CD8-positive, alpha-beta memory T cell (primary cell): ENCODE measurements at places on chromosomes 1 and 21.
A peak's percentile ranks its signal among the peaks of the same experiment; 100 is the strongest.

- no peaks in the 10 kb centered on the region for H3K27me3 ChIP-seq
- no peaks in the 10 kb centered on the region for H3K36me3 ChIP-seq
- H3K4me3 ChIP-seq, result no peak overlapping the region
- no peak overlapping the region for H3K27ac ChIP-seq
Observed at GRCh38 chr1:161707503-161707902, 474 bp downstream of the FCRLA start.

DNA sequence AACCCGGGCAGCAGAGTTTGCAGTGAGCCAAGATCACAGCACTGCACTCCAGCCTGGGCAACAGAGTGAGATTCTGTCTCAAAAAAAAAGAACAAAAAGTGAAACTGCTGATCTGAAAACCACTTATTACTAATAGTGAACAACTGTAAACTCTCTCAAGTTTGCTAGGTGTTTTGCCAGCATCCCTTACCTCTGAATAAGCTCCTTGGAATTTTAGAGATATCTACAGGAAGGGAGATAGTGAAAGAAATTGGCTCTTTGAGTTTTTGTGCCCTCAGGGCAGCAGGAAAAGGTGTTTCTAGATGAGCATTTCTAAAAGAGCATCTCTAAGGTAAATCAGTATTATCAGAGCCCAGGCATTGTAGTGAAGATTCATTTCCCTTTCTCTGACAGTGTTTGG lies 27.1 kb downstream of the PARK7 start:
- no peak overlapping the region for H3K27ac ChIP-seq
- H3K27me3 ChIP-seq, result no peaks in the 10 kb centered on the region
- H3K4me3 ChIP-seq, result no peak overlapping the region
- peaks cover 30% of the 10 kb centered on the region for H3K36me3 ChIP-seq
- no peak for DNase-seq

DNA sequence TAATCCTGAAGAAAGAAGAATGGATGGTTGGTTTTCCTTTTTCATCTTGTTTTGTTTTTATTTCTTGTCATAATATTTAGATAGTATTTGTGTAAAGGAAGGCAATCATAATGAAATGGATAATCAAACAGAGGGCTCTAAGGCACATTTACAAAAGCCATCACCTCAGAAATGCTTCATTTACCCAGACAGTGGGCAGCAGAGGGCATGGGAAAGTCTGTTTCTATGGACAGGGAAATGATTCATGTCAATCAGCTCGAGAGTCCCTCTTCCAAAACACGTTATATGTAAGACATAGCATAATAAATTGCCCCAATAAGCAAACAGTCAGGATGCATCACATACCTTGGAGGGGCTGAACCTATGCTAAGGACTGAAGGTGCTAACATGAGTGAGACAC lies 426.1 kb downstream of the PLPP3 start:
- H3K27ac ChIP-seq, result no peak overlapping the region
- no peak for DNase-seq
- H3K4me3 ChIP-seq, result no peak overlapping the region
- H3K4me1 ChIP-seq, result no peaks in the 10 kb centered on the region

DNA sequence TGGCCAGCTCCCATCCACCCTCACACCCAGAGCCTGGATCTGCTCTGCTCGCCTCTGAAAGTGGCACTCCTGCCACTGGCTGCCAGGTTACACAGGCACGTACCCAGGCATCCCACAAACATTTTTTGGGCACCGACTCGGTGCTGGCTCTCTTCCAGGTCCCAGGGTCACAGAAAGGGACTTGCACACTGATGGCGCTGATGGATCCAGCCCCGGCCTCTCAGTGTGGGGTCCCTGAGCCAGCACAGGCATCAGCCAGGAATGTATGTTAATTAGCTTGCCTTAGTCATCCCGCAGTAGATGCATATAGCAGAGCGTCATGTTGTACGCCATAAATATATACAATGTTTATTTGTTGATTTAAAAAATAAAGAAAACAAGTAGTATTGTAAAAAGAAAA lies 537.2 kb downstream of the NPHP4 start:
- no peak for DNase-seq
- no peaks in the 10 kb centered on the region for H3K27me3 ChIP-seq
- H3K27ac ChIP-seq, result no peak overlapping the region
- no peaks in the 10 kb centered on the region for H3K36me3 ChIP-seq
- H3K4me1 ChIP-seq, result no peaks in the 10 kb centered on the region
- H3K4me3 ChIP-seq, result no peak overlapping the region

- H3K27me3 ChIP-seq, result no peaks in the 10 kb centered on the region
- H3K4me1 ChIP-seq, result no peaks in the 10 kb centered on the region
- H3K4me3 ChIP-seq, result no peak overlapping the region
- H3K36me3 ChIP-seq, result no peaks in the 10 kb centered on the region
- H3K27ac ChIP-seq, result no peak overlapping the region
Observed at GRCh38 chr1:200556002-200556401, 64.5 kb downstream of the KIF14 start.

GRCh38 chr1:18329469-18330253 lies 151.1 kb upstream of the KLHDC7A start:
- no peaks in the 10 kb centered on the region for H3K27me3 ChIP-seq
- DNase-seq, result no peak
- H3K36me3 ChIP-seq, result no peaks in the 10 kb centered on the region
- no peak overlapping the region for H3K4me3 ChIP-seq
- H3K4me1 ChIP-seq, result no peaks in the 10 kb centered on the region
- no peak overlapping the region for H3K27ac ChIP-seq

DNA sequence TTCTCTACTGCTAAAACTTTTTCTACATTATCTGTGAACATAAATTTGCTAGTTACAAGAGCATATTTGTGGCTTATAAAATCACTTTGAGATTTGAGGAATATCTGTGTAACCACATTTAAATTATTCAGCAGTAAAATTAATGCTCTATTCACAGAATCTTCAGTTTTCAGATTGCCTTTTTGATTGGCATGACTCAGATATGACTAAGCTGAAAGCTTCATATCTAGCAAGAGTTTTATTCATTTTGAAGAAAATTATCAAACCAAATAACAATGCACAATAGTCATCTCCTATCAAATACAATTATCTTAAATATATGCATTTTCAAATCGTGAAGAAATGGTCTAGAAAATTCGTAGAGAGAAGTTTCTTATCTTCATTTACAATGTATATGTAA lies 1498.2 kb upstream of the B3GALT2 start:
- H3K4me1 ChIP-seq, result no peaks in the 10 kb centered on the region
- H3K27ac ChIP-seq, result no peak overlapping the region
- no peak for DNase-seq
- H3K27me3 ChIP-seq, result no peaks in the 10 kb centered on the region
- H3K36me3 ChIP-seq, result no peaks in the 10 kb centered on the region
- no peak overlapping the region for H3K4me3 ChIP-seq

DNA sequence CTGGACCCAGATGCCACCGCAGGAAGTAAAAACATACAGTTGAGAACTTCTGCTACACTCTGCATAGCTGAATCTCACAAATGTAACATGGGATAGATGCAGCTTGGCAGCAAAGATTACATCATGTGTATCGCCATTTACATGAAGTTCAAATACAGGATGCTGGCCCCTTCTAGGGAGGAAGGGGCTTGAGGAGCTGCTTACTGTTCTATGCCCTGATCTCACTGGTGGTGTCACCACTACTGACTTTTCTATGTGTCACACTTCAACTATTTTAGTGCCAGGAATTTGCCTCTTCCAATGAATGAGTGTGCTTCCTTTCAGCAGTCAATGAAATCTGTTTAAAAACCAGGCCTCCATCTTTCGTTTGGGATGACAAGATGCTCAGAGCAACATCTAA lies 31.1 kb downstream of the MRAP start:
- no peaks in the 10 kb centered on the region for H3K27me3 ChIP-seq
- H3K36me3 ChIP-seq, result peaks cover 28% of the 10 kb centered on the region
- H3K4me3 ChIP-seq, result no peak overlapping the region
- DNase-seq, result no peak
- H3K27ac ChIP-seq, result no peak overlapping the region

- no peaks in the 10 kb centered on the region for H3K36me3 ChIP-seq
- H3K4me3 ChIP-seq, result peak overlapping the region; percentile 65
- no peak for DNase-seq
- peaks cover 9% of the 10 kb centered on the region for H3K4me1 ChIP-seq
- H3K27me3 ChIP-seq, result peaks cover 21% of the 10 kb centered on the region
- peak overlapping the region; percentile 33 for H3K27ac ChIP-seq
Observed at GRCh38 chr1:197902131-197902453, 338 bp upstream of the C1orf53 start.

- no peaks in the 10 kb centered on the region for H3K4me1 ChIP-seq
- DNase-seq, result no peak
- no peaks in the 10 kb centered on the region for H3K27me3 ChIP-seq
- H3K27ac ChIP-seq, result no peak overlapping the region
Observed at GRCh38 chr1:204084247-204084772, 11.4 kb downstream of the SOX13 start.

DNA sequence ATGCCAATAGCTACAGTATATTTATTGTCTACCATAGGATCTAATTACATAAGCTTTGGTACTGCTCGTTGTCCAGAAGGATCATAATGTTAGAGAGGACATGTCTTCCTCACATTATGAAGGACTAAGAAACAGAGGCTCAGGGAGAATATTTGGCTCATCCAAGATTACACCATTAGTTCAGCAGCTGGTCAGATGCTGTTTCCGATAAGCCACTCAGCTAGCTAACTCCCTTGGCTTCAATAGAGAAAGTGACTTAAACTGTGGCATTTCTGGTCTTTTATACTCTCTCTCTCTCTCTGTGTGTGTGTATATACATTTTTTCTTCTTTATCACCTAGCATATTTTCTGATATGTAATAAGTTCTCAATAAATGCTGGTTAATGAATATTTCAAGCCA lies 70.4 kb downstream of the DDR2 start:
- H3K27me3 ChIP-seq, result no peaks in the 10 kb centered on the region
- no peak overlapping the region for H3K4me3 ChIP-seq
- H3K36me3 ChIP-seq, result no peaks in the 10 kb centered on the region
- DNase-seq, result no peak
- H3K27ac ChIP-seq, result no peak overlapping the region

DNA sequence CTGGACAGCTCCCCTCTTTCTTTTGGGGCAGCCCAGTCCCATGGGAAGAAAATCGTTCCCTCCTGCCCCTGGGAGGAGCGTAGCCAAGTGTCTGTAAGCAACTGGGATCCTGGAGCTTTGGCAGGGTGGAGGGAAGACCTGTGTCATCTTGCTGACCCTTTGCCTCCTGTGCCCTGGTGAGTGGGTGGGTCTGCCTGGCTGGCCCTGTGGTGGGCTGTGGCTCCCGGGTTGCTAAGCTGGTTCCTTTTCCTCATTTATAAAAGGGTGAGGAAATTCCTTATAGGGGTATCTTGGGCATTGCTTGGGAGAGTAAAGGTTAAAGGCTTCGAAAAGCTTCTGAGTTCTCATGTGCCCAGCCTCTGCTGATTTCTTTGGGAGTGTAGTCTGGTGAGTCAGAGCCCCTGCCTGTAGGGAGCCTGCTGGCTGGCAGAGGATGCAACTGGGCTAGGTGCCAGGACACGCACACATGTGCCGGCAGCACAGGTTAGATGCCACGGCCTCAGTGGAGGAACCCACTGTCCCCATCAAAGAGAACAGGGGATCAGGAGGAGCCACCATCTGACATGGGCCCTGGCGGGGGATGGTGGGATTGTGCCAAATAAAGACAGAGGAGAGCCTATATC lies 85.2 kb downstream of the ARHGEF10L start:
- H3K4me1 ChIP-seq, result no peaks in the 10 kb centered on the region
- no peak for DNase-seq
- H3K27ac ChIP-seq, result no peak overlapping the region
- no peaks in the 10 kb centered on the region for H3K36me3 ChIP-seq

- H3K27me3 ChIP-seq, result no peaks in the 10 kb centered on the region
- no peak overlapping the region for H3K27ac ChIP-seq
- no peaks in the 10 kb centered on the region for H3K4me1 ChIP-seq
- no peaks in the 10 kb centered on the region for H3K36me3 ChIP-seq
- no peak overlapping the region for H3K4me3 ChIP-seq
Observed at GRCh38 chr1:234120327-234120944, 216.0 kb downstream of the SLC35F3 start.

DNA sequence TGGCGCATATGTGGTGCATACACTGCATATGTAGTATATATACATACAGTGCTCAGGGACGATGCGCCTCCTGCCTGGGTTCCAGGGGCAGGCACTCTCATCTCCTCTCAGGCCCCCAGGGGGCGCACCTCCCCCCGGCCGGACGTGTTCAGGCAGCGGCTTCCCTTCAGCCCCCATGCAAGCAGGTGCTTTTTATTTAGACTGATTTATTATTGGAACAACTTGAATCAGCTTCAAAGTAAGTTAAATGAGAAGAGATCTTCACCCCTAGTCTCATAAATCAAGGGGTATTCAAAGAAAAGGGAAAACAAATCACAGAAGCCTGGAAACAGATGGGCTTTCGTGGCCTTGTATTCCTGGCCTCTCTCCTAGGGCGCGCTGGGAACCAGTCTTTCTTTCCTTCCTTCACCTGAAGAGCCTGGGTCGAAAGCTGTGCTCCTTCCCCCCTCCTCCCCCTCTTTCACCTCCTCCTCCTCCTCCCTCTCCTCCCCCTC lies 64.6 kb downstream of the UBIAD1 start:
- no peaks in the 10 kb centered on the region for H3K36me3 ChIP-seq
- H3K4me3 ChIP-seq, result no peak overlapping the region
- H3K27me3 ChIP-seq, result no peaks in the 10 kb centered on the region
- peaks cover 8% of the 10 kb centered on the region for H3K4me1 ChIP-seq
- DNase-seq, result peak; percentile 43
- no peak overlapping the region for H3K27ac ChIP-seq

- no peak for DNase-seq
- no peaks in the 10 kb centered on the region for H3K27me3 ChIP-seq
- H3K4me1 ChIP-seq, result no peaks in the 10 kb centered on the region
- no peaks in the 10 kb centered on the region for H3K36me3 ChIP-seq
Observed at GRCh38 chr21:15986277-15986676, 256.5 kb downstream of the USP25 start.

DNA sequence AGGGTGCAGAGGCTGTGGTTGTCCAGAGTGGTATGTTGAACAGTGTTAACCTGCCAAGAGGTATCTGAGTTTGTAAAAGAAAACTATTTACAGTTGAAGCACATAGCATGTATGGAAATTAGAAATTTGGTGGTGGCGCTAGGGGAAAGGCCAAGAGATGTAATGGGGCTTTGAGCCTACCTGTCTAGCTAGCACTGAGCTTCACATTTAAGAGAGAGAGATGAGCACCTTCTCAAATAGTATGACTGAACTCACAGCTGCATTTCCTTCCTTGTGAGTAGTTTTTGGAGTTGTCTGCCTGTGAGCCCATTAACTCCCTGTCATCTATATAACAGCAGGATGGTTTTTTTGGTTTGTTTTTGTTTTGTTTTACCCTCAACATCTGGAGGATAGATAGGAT lies 4.0 kb downstream of the CLIC4 start:
- H3K4me3 ChIP-seq, result no peak overlapping the region
- H3K4me1 ChIP-seq, result no peaks in the 10 kb centered on the region
- H3K27me3 ChIP-seq, result no peaks in the 10 kb centered on the region
- no peaks in the 10 kb centered on the region for H3K36me3 ChIP-seq
- H3K27ac ChIP-seq, result no peak overlapping the region
- DNase-seq, result no peak
